ENCODE measurements at places on chromosomes 1 and 21.
A peak's percentile ranks its signal among the peaks of the same experiment; 100 is the strongest.

DNA sequence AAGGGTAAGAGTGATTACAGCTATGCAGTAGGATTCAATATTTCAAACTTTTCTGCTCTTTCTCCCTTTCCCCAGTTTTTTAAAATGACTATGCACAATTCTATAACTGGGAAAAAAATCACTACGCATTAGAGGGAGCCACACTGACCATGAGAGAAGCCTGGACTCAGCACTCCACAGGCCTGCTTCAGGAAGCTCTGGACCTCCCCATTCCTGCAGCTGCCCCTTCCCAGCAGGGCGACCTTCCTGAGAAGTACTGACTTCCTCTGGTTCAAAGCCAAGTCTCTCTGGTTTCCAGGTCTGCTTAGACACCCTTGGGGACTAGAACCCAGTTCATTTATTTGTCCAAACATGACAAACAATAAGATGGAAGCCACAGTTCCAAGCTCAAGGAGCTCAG is 42.0 kb upstream of the CLSTN1 start:
- DNase-seq = no peak

DNA sequence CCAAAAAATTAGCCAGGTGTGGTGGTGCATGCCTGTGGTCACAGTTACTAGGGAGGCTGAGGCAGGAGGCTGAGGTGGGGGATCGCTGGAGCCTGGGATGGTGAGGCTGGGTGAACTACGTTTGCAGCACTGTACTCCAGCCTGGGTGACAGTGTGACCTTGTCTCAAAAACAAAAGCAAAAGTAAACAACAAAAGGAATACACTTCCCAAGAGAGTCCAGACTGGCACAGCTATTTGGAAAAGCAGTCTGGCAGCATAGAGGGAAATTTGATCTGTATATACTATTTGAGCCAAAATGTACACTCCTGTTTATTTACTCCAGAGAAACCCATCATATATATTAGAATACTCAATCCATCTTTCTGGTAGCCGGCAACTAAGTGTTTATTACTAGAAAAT is 107.0 kb upstream of the HMCN1 start:
- DNase-seq = no peak

DNA sequence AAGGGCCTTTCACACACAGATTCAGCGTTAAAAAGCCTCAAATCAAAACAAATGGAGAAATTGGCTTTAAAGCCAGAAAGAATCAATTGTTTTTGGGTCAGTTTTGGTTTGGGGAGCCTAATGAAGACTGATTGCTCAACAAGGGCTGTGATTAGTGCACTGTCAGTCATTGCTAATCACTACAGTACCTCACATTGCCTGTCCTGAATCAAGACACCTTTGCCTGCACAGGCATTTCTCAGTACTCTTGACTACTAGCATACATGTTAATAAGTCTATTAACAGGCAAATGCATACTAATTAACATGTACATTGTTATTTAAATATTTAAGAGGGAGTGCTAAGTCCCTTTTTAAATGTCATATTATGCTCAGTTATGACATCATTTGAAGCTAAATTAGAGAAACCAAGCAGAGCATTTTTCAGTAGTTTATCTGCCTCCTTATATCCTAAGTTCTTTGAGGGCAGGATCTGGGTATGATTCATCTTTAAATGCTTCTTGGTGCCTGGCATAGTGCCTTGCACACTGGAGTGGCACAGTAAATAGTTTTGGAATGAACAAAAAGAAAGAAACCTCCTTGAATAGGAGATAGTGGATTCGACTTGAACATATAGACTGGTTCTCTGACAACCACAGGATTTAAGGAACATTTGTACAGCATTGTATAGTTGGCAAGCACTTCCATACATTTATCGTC is 25.8 kb upstream of the CCN1 start:
- DNase-seq = no peak

GRCh38 chr1:75559800-75560199 is 51.1 kb downstream of the SLC44A5 start:
- DNase-seq = no peak

DNA sequence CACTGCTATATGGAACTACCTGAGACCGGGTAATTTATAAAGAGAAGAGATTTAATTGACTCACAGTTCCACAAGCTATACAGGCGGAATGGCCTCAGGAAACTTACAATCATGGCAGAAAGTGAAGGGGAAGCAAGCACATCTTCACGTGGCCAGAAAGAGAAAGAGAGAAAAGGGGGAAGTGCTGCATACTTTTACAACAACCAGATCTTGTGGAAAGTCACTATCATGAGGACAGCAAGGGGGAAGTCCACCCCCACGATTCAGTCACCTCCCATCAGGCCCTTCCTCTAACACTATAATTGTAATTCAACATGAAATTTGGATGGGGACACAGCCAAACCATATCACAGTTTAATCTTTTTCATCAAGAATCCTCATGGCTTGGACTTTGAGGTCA is 339.2 kb upstream of the AJAP1 start:
- DNase-seq = no peak

DNA sequence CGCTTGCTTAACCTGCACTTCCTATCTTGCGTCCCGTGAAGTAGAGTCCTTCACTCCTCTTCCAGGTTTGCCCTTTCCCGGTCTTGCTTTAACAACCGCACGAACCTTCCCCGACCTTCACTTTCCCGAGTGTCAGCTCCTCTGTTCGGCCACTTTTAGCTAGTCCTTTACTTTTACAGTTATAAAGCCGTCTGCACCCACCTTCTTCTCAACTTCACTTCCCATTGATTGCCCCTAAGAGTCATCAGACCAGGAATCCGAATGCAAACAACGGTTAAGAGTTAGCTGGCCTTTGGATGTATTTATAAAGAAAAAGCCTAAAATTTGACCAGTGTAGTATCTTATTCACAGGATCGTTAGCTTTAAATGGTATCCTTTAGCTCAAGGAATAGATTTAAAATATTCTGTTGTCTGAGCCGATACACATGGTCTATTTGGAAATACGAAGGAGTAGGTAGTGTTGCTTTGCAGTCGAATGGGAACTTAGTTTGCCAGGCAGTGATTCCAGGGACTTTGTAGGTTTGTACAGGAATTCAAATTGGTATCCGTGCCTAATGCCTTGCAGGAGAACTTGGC is 1.4 kb downstream of the PPP2R5A start:
- no peak for DNase-seq

DNA sequence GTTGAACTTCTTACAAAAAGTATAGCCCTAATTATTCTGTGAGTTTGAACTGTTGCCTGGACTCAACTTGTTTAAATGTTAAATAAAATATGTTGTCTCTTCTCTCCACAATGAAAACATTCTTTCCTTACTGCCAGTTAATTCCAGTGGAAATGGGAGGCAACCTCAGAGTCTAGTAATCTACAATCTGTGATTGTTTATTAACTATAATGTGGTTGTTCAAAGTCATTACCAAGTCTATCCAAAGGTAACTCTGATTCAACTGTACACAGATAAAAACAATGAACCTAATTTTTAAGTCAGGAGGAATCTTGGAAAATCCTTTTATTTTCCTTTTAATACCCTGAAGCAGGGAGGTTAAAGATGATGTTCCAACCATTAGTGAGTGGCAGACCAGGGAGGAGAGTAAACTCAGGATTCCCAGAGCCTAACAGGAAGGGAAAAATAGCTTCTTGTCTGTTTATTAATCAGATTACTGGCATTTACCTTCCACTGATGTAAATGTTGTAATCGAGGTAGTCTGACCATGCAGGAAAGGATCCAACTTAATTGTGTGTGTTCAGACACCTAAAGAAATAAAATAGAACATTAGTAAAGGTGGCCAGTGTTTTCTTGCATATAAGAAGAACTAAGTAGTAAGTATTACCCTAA is 57.1 kb upstream of the TBX15 start:
- DNase-seq = no peak

GRCh38 chr1:163128282-163128681 is 59.1 kb downstream of the RGS4 start:
- no peak for DNase-seq

- DNase-seq = no peak
These were observed 13.1 kb upstream of the LHX4 start for GRCh38 chr1:180217006-180217405.

DNA sequence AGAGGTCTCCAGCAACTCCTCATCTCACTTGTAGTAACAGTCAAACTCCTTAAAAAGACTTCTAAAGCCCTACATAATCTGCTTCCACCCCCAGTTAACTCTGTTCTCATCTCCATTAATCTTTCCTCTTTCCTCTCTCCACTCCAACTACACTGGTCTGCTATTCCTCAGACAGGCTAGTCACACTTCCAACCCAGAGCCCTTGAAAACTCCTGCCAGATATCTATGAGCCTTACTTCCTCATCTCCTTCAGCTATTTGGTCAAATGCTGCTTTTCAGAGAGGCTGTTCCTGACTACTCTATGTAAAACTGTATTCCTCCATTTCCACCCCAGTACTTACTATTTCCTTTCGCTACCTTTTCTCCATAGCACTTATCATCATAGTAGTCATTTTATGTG is 24.4 kb downstream of the PCP4L1 start:
- no peak for DNase-seq

- DNase-seq = no peak
These were observed 587.0 kb downstream of the NPHP4 start for GRCh38 chr1:5405263-5405662.

DNA sequence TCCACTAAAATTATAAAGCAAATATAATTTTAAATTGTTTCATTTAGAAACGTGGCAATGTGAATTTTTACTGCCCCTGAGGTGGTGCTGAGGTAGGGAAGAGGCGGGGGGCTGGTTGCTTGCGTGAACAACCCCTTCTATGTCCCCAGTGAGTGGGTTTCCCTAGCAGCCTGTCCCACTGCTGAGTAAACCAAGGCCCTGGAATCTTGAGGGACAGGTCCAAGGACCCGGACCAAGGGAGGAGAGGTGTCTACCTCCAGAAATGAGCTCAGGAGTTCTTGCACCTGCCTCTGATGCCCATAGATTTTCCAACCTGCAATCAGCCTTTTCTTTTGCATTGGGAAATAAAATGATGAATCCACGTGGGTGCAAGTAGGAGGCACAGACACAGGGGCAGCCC is 649 bp upstream of the LDLRAD1 start:
- no peak for DNase-seq

GRCh38 chr1:165397944-165398343 is 41.4 kb upstream of the LMX1A start:
- DNase-seq = peak; percentile 15

DNA sequence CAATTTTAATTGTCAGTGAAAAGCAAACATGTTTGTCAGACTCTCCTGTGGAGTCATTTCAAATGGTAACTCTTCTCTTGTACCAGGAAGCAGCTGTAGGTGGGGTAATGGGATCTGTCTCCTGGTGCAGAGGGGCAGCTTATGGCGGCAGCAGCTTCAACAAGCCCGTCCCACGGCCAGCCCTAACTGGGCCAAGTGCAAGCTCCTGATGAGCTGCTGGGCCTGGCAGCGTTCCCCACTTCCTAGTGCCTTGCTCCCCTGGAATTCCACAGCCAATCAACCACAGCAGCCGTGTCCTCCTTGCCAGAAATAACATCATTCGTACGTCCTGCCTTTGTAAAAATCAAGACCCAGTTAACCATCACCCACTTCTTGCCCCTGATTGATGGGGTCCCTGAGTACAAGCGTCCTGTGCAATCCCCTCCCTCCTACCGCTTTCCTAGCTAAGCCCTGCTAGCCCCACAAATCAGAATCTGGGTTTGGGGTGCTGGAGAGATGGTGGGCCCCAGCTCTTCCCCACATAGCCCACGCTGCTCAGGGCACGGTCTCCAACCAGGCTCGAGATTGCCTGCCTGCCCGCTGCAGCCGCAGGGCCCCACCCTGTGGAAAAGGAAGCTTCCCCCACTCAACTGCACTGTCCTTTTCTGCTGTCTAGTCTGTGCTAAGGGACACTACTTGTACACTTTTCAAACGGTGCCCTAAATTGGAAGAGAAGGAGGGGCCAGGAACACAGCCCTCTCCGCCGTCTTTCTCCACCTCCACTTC is 61.2 kb downstream of the TOR1AIP2 start:
- DNase-seq = no peak

- no peak for DNase-seq
These were observed 224.9 kb downstream of the PTPRU start for GRCh38 chr1:29461115-29461739.

DNA sequence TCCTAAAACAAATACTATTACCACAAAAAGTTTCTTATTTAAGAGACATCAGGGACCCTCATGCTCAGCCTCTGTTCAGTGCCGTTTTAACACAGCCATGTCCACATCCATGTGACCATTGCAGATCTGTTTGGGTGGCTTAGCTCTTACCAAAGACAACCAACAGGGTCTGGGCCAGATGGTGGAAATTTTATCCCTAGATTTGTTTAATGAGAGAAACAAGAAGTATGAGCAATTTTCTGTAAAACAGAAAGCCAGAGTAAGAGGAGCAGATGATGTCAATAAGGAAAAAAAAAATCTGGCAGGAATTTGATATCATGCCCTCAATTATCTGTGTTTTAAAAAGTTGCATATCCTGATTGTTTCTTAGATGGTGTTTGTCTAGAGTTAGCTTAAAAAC is 299.9 kb downstream of the TM2D1 start:
- no peak for DNase-seq

- DNase-seq = peak; percentile 29
These were observed 14.4 kb upstream of the THEM5 start for GRCh38 chr1:151867765-151868411.

GRCh38 chr1:185973645-185974044 is 239.5 kb downstream of the HMCN1 start:
- DNase-seq = no peak

GRCh38 chr1:12428334-12428733 is 189.7 kb downstream of the DHRS3 start:
- DNase-seq = no peak

GRCh38 chr1:8424539-8425116 is 106.7 kb downstream of the SLC45A1 start:
- peak; percentile 41 for DNase-seq

- DNase-seq = no peak
These were observed 215.9 kb upstream of the L1TD1 start for GRCh38 chr1:61978796-61979195.

DNA sequence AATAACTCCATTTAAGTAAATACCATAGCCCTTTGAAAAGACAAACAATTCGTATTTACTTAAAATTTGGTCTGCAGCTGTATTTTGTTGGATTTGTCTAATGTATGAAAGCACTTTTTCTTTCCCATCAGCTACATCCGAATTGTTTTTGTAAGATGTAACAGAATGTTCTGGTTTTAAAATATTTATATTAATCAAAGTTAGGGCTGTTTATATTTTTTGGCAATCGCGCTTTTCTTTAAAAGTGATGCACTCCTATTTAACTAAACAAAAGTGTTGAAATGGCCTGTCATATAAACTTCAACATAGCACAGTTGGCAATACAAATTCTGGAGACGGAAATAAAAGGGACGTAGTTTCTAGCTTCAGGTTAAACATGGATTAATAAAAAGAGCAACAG is 216.3 kb upstream of the ADGRL2 start:
- DNase-seq = no peak

GRCh38 chr1:982765-983436 is 1.0 kb upstream of the PERM1 start:
- no peak for DNase-seq

- DNase-seq = no peak
These were observed 18.8 kb downstream of the JUN start for GRCh38 chr1:58765006-58765405.
